A673 (cell line): ENCODE measurements at places on chromosomes 5 and 9. TPM values are rescaled to one million over a fixed set of nuclear protein-coding genes. Genes with fewer than 3 reads are reported as not detected.

The DMRT3 gene
- not detected in 2 replicates for total RNA-seq

The AK8 gene
- total RNA-seq, result 0.92 TPM in 1 of 2 replicates, not detected in the other

DNA sequence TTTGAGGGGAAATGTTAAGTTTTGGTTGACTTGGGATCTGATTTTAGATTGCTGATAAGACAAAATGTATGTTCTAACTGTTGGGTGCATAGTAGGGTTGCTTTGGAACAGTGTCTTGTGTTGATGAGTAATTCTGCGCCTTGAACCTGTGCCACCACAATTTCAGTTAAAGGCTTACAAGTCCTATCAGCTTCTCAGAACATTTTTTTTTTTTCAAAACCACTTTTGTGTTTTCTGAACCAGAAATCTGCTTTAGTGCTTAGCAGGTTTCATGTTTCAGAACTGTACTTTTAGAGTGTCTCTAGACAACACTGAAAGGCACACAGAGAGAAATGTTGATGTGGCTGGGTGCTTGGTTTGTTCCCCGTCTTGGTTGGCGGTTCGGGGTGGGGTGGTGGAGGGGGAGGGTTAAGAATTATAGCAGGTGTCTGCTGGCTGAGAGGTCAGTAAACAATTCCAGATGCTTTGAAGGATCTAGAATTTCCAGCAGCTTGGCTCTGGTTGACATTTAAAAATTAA is 84.6 kb downstream of the ANKRD55 start:
- no peak for DNase-seq
- no peaks in the 10 kb centered on the region for H3K27me3 ChIP-seq
- H3K4me3 ChIP-seq, result no peak overlapping the region

- no peak overlapping the region for H3K27ac ChIP-seq
- no peaks in the 10 kb centered on the region for H3K4me1 ChIP-seq
- no peak overlapping the region for H3K4me3 ChIP-seq
- no peaks in the 10 kb centered on the region for H3K36me3 ChIP-seq
These were observed 17.3 kb upstream of the DAP start for GRCh38 chr5:10778179-10778910.

- H3K27ac ChIP-seq, result no peak overlapping the region
- DNase-seq, result no peak
- no peaks in the 10 kb centered on the region for H3K36me3 ChIP-seq
- no peaks in the 10 kb centered on the region for H3K27me3 ChIP-seq
- no peaks in the 10 kb centered on the region for H3K4me1 ChIP-seq
These were observed 357.9 kb upstream of the CCNH start for GRCh38 chr5:87770601-87771121.

DNA sequence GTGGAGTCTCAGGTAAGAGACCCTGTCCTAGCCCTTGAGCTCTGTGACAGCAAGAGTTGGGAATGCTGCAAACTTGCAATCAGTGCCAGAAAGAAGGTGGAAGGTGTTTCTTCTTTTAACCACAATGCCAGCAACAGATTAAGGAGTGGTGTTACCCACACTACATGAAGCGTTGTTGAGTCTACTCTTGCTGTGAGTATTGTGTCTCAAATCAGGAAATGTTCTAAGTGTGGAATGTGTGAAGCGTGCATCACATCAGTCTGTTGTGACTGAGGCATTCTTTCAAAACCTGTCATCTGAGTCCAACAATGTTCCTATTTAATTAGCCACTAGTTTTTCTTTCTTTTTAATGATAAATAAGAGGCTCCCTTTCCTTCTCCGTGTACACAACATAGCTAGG is 2.9 kb upstream of the LURAP1L start:
- DNase-seq, result no peak
- no peak overlapping the region for H3K4me3 ChIP-seq
- H3K36me3 ChIP-seq, result no peaks in the 10 kb centered on the region
- no peak overlapping the region for H3K27ac ChIP-seq

GRCh38 chr5:67347821-67348220 is 151.2 kb upstream of the CD180 start:
- no peak for DNase-seq
- no peak overlapping the region for H3K4me3 ChIP-seq
- no peaks in the 10 kb centered on the region for H3K27me3 ChIP-seq
- H3K4me1 ChIP-seq, result peaks cover 3% of the 10 kb centered on the region
- no peaks in the 10 kb centered on the region for H3K36me3 ChIP-seq

GRCh38 chr9:127159325-127159801 is 36.9 kb upstream of the ANGPTL2 start:
- H3K4me3 ChIP-seq, result no peak overlapping the region
- peak overlapping the region; percentile 75 for H3K27ac ChIP-seq
- H3K36me3 ChIP-seq, result no peaks in the 10 kb centered on the region
- DNase-seq, result peak; percentile 58

- H3K36me3 ChIP-seq, result no peaks in the 10 kb centered on the region
- peaks cover 19% of the 10 kb centered on the region for H3K4me1 ChIP-seq
- H3K4me3 ChIP-seq, result no peak overlapping the region
- H3K27me3 ChIP-seq, result no peaks in the 10 kb centered on the region
These were observed 71.1 kb downstream of the MLLT3 start for GRCh38 chr9:20551236-20551635.

The PCA3 gene
- total RNA-seq, result not detected in 2 replicates

The C9 gene
- not detected in 2 replicates for total RNA-seq

DNA sequence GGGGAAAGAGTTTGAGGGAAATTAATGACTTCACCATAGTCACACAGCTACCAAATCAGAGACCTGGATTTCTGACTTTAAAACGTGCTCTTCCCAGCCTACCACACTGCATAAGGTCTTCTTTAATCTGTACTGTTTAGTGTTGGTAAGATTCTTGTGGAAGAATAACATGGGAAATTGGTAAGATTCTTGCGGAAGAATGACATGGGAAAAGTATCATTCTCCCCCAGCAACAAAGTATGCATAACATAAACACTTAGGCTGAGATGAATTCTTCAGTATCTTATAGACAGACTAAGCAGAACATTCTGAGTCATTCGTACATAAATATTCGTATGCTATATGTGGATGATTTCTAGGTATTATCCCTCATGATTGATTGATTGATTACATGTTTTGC is 170.4 kb downstream of the FOCAD start:
- H3K36me3 ChIP-seq, result peaks cover 4% of the 10 kb centered on the region
- H3K4me1 ChIP-seq, result peaks cover 5% of the 10 kb centered on the region
- no peak overlapping the region for H3K27ac ChIP-seq
- H3K4me3 ChIP-seq, result no peak overlapping the region
- H3K27me3 ChIP-seq, result no peaks in the 10 kb centered on the region

DNA sequence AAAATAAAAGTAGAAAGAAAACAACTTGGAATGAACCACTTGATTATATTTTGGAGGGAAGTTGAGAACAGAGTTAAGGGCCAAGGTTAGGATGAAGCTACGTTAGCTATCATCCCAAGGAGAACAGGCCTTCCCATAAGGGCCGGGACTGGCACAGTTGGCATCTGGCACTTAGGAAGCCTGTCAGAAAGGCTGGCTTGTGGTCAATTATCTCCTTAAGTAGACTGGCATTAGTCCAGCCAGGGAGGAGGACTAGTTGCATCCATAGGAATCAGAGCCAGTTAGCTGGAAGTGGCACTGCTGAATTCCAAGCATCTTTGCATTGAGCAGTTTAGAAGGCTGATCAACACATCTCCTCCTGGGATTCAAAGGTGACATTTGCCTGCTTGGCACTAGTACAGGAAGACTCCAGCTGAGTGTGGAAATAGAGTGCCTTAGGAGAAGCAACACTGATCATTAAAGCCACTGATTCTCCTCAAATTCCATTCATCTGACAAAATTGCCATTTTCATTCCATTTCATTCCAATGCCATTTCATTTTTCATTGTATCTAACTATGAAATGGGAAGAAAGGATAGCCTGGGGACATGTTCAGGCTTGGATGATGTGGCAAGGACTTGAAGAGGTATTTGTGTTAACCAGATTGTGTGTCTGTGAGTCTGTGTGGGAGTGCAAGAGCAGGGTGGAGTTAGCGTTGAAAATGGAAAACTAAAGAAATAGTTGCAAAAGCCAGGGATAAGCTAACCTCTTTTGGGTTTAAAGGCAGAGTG is 5.5 kb downstream of the FOXB2 start:
- H3K27me3 ChIP-seq, result peaks cover 88% of the 10 kb centered on the region
- no peak overlapping the region for H3K4me3 ChIP-seq
- no peak overlapping the region for H3K27ac ChIP-seq

The OBP2B gene
- total RNA-seq, result not detected in 2 replicates

DNA sequence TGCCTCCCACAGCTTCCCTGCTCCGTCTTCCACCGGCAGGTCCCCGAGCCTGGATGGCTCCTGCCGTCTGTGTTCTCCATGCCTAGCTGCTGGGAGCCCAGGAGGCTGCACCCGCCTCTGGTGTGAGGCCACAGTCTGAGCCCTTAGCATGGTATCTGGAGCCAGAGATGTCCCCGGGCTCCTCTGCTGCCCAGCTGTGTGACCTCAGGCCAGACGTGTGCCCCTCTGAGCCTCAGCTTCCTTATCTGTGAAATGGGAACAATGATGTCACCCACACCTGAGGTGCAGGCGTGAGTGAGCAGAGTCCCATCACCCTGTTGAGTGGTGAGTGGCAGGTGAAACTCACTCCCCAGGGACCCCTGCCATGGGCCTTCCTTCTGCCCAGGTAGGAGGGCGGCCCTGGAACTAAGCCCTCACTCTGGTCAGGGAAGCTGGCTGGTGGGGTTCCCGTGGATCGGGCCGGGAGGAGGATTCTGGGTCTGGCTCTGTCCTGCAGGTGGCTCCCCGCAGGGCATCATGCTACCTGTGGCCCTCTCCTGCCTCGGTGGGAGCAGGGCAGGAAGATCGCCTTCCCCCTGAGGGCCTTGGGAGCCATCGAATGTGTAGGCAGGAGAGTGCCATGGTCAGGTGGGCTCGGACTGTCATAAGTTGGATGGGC is 239.0 kb downstream of the PBX3 start:
- H3K4me3 ChIP-seq, result no peak overlapping the region
- H3K27ac ChIP-seq, result no peak overlapping the region
- DNase-seq, result no peak
- H3K4me1 ChIP-seq, result no peaks in the 10 kb centered on the region

- H3K4me1 ChIP-seq, result peaks cover 5% of the 10 kb centered on the region
- H3K27ac ChIP-seq, result no peak overlapping the region
- no peak overlapping the region for H3K4me3 ChIP-seq
- DNase-seq, result peak; percentile 69
- H3K36me3 ChIP-seq, result no peaks in the 10 kb centered on the region
- H3K27me3 ChIP-seq, result no peaks in the 10 kb centered on the region
These were observed 1.2 kb downstream of the LCN15 start for GRCh38 chr9:136762915-136763648.

The MSX2 gene
- not detected in 2 replicates for total RNA-seq

The IL4 gene
- total RNA-seq, result not detected in 2 replicates

DNA sequence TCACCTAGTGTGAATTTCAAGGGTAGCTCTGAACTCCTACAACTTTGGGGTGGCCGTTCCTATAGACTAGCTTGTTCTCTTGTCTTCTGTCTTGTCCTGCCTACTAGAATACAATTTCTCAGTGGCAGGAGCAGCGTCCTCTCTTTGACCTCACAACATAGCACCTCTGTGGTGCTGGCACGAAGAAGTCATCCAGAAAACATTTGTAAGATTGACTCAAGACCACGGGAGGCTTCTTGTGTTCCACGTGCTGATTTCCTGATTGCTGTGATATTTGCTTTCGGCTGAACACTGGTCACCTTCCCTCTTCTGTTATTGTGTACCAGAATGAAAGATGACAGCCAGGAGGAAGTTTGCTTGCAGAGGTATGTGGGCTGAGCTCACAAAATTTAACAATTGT is 27.0 kb downstream of the SLC1A1 start:
- no peaks in the 10 kb centered on the region for H3K36me3 ChIP-seq
- H3K27ac ChIP-seq, result no peak overlapping the region
- no peak overlapping the region for H3K4me3 ChIP-seq
- DNase-seq, result no peak
- H3K27me3 ChIP-seq, result no peaks in the 10 kb centered on the region
- no peaks in the 10 kb centered on the region for H3K4me1 ChIP-seq

DNA sequence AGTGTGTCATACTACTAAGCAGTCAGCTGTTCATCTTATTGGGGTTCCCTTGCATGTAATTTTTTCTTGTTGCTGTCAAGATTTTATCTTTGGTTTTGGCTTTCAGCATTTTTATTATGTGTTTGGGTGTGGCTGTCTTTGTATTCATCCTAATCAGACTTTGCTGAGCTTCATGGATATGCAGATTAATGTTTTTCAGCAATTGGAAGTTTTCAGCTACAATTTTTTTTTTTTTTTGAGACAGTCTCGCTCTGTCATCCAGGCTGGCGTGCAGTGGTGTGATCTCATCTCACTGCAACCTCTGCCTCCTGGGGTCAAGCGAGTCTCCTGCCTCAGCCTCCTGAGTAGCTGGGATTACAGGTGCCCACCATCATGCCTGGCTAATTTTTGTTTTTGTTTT is 108.8 kb downstream of the BARX1 start:
- H3K4me1 ChIP-seq, result no peaks in the 10 kb centered on the region
- no peaks in the 10 kb centered on the region for H3K36me3 ChIP-seq
- DNase-seq, result no peak
- H3K4me3 ChIP-seq, result no peak overlapping the region
- H3K27ac ChIP-seq, result no peak overlapping the region
- peaks cover 10% of the 10 kb centered on the region for H3K27me3 ChIP-seq

The MEGF9 gene
- 11.5 and 12.2 TPM in 2 replicates for total RNA-seq

The PKN3 gene
- 12.3 and 21.5 TPM in 2 replicates for total RNA-seq

- no peak overlapping the region for H3K27ac ChIP-seq
- no peak for DNase-seq
- no peaks in the 10 kb centered on the region for H3K27me3 ChIP-seq
- H3K4me1 ChIP-seq, result peaks cover 23% of the 10 kb centered on the region
- H3K36me3 ChIP-seq, result no peaks in the 10 kb centered on the region
These were observed 24.2 kb downstream of the XRCC4 start for GRCh38 chr5:83101514-83101913.

DNA sequence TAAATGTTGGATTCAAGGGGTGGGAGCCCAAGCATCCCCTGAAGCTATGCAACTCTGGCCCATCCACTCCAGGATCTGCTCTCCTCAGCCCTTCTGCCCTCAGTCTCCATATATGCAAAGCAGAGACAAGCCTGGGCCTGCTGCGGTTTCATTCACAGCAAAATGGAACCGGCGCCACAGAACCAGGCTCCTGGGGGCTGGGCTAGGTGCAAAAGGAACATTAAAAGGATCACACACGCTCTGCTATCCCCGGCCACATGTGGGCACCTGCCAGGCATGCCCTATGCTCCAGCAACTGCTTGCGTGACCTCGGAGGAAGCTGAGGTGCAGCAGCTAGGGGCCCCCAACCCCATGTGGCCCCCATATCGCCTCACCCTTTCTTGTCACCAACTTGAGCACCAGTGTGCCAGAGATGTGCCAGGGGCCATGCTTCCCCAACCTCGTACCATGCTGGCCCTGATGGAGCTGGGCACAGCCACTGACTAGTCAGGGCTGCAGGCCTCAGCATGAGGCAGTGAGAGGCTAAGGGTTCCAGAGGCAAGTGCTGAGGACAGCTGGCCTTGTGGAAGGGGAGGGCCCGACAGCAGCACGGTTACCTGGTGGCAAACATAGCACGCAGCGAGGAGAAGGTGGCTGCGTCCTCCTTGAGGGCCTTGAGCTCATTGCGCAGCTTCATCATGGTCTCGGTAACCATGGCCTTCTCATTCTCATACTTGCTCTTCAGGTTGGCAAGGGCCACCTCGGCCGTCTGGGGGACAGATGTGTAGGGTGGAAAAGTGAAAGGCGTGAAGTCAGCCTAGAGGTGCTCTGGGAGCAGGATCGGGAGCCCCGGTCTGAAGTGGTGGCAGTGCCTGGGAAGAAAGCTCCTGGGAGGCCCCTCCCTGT is 47.2 kb downstream of the BICD2 start:
- DNase-seq, result no peak
- no peaks in the 10 kb centered on the region for H3K27me3 ChIP-seq
- H3K36me3 ChIP-seq, result peaks cover 77% of the 10 kb centered on the region
- no peak overlapping the region for H3K4me3 ChIP-seq
